ENCODE measurements at places on chromosomes 2 and 18.
A peak's percentile ranks its signal among the peaks of the same experiment; 100 is the strongest.

DNA sequence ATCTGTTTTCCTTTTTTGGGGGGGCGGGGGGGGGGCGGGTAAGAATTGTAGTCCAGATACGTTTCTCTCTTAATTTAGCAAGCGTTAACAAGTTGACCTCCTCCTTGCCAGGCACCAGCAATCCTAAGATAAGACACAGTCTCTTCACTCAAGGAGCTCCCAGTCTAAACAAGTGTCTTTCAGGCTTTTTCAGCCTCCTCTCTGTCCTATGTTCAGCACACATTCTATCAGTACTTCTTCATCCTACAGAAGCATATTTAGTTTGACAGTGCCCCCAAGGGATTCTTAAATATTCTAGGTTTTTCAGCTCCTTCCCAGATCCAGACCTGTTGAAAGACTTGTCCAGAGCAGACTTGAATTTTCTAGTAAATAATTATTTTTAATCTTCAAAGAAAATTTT is 2.7 kb downstream of the PPP1CB start:
- DNase-seq, result no peak

GRCh38 chr2:111222204-111222866 is 101.6 kb downstream of the BCL2L11 start:
- no peak for DNase-seq

- no peak for DNase-seq
Observed at GRCh38 chr18:53715243-53715853, 509.1 kb downstream of the MBD2 start.

DNA sequence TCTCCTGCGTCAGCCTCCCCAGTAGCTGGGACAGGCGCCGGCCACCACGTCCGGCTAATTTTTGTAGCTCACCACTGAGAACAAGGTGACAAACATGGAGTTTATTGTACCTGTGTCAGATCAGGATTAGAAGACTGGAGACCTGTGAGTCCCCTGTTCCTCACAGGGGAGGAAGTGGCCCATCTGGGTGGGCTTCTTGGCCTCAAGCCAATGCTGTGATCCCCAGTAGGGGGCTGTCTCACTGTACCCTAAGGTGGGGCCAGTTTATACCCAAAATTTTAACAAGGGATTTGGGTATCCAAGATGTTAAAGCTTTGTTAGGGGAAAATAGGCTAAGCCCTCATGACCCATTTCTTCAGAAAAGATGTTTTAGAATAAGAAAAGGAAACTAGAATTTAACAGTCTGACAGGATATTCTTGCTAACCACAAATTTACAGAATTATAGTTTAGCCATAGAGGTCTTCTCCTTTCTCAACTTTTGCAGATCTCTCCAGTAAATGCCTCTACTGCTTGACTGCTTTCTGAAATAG is 16.3 kb downstream of the PCBP1 start:
- DNase-seq, result no peak

DNA sequence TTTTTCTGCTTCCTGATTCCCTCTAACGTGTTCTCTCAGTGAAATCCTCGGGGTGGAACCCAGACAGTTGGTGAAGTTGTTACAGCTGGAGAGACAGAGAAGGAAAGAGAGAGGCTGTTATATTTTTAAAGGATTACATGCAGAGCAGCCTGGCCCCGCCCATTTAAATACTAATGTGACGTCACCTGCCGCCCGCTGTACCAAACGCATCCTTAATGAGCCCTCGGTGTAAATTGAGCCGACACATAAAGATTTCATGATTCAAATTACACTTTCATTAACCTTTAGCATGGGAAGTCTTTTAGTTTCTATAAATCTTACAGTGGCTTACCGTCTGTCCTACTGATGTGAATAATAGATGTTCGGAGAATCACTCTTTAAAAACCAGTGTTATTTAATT is 164.0 kb upstream of the SIX3 start:
- peak; percentile 11 for DNase-seq

DNA sequence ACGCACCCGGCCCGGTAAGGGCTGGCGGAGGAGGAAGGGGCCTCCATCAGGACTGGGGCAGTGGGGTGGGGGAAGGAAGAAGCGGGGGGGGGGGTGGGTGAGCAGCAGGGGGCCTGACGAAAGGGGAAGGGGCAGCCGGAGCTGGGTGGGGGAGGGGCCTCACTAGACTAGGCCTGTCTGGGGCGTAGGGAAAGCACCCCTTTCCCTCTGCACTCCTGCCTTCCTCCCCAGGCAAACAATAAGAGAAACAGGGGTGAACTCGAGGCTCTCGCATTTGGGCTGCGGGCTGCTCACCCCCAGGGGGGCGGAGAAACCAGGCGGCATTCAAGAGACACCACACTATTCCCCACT is 82.7 kb upstream of the POMC start:
- no peak for DNase-seq

Measured in LHCN-M2 (cell line).